NCI-H2171 (cell line): ENCODE measurements at places on chromosomes 7 and 10.

DNA sequence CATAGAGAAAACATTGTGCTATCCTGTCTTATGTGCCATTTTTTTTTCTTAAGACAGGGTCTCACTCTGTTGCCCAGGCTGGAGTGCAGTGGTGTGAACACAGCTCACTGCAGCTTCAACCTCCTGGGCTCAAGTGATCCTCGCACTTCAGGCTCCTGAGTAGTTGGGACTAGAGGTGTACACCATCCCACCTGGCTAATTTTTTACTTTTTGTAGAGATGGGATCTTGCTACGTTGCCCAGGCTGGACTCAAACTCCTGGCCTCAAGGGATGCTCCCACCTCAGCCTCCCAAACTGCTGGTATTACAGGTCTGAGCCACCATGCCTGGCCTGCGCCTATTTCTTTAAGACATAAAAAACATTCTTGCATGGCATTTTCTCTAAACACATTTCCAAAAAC is 20.6 kb downstream of the LYZL1 start:
- DNase-seq, result no peak

DNA sequence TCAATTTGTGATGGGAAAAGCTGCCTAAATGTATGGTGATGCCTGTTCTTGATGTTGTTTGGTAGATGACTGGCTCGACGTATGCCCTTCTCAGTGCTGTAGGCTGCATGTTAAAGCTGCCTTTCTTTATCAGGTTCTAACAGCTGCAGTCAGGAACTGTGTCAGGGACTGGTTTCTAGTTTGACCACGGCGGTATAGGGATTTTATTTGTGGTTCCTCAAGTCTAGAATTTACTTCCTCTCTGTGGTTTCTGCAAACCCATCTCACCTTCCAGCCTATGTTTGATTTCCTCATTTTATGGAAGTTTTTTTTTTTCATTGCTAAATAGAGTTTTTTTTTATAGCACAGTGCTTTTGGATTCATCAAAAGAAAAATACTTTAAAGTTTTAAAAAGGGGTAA is 26.5 kb downstream of the LMTK2 start:
- DNase-seq, result no peak

DNA sequence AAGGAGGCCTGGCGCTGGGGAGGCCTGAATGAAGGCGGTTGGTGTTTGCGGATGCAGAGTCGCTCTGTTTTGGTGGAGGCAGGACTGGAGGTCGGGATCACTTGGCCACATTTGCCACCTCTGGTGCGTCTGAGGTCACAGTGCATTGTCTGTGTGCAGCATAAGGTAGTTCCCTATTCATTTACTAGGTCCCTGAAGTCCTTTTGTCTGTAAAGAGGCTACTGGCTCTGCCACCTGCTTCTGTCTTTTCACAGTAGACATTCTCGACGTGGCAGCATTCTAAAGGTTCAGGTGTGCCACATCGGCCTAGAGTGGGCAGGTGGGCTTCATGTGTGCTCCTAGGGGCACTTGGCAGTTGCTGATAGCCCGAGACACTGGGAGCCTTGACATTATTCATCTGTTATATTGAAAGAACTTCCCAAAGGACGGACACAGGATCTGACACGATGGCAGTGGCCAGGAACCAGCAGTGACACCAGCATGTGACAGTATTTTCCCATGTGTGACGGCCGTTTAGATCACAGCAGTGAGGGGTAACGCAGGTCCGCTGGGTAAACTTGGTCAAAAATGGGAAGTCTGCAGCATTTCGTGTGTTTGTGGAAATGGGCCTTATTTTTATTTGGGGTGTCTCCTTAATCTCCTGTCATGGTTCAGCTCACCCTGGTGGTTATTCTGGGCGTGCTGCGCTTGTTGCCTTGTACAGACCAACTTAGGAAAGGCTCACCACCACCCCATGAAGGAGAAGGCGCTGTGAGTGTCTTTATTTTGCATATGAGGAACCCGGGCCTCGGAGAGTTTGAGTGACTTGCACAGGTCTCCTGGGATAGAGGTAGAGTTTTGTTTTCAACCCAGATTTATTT is 5.9 kb downstream of the MGMT start:
- DNase-seq, result no peak

DNA sequence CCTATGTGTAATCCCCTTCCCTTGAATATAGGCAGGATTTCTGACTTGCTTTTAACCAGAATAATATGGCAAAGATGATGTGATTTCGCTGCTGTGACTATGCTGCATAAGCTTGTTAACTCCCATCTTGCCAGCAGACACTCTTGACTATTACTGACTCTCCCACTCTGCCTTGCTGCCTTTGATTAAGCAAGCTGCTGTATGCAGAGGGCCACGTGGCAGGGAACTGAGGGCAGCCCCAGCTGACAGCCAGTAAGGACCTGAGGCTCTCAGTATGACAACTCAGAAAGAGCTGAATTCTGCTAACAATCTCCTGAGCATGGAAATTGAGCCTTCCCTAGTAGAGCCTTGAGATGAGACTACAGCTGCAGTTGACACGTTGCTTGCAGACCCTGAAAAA is 279.4 kb upstream of the CACNA2D1 start:
- DNase-seq, result no peak

GRCh38 chr7:3011211-3011852 is 32.3 kb downstream of the CARD11 start:
- no peak for DNase-seq

- no peak for DNase-seq
Observed at GRCh38 chr10:127890832-127891334, 1.9 kb downstream of the CLRN3 start.

DNA sequence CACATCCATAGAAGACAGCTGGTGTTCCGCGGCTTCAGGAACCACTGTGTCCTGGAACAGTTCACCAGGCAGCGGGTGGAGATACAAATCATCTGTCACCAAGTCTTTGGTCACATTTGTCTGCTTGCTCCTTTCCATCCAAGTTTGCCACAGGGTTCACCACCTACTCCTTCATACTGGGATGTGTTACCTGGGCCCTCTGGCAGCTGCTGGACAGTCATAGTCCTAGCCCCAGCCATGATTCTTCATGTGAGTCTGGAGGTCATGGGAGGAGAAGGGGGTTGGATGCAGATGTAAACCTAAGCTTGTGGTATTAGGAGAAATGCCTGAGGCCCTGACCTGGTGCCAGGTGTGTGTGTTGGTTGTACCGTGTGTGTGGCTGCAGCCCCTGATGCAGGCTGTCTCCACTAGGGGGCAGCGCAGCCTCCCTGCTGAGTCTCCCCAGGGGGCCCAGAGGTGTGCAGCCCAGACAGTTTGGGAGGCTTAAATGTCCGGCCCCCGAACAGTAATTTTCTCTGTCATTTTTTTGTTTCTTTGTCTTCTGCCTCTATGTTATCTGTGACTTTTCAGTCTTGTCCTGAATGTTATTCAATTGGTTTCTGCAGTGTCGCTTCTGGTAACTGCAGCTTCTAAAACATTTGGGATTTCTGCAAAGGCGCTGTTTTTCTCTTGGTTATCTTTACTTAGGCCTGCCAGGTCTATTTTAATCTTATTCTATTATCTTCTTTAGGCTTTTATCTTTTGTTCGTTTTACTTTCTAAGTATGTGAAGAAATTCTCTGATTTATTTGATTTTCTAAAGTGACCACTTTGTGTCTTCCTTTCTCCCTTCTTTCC is 14.8 kb downstream of the NPS start:
- no peak for DNase-seq

- DNase-seq, result no peak
Observed at GRCh38 chr7:116570306-116570705, 45.5 kb downstream of the CAV1 start.

GRCh38 chr7:35454575-35455385 is 200.9 kb upstream of the TBX20 start:
- no peak for DNase-seq

GRCh38 chr7:119196183-119196582 is 971.7 kb downstream of the ANKRD7 start:
- DNase-seq, result no peak

DNA sequence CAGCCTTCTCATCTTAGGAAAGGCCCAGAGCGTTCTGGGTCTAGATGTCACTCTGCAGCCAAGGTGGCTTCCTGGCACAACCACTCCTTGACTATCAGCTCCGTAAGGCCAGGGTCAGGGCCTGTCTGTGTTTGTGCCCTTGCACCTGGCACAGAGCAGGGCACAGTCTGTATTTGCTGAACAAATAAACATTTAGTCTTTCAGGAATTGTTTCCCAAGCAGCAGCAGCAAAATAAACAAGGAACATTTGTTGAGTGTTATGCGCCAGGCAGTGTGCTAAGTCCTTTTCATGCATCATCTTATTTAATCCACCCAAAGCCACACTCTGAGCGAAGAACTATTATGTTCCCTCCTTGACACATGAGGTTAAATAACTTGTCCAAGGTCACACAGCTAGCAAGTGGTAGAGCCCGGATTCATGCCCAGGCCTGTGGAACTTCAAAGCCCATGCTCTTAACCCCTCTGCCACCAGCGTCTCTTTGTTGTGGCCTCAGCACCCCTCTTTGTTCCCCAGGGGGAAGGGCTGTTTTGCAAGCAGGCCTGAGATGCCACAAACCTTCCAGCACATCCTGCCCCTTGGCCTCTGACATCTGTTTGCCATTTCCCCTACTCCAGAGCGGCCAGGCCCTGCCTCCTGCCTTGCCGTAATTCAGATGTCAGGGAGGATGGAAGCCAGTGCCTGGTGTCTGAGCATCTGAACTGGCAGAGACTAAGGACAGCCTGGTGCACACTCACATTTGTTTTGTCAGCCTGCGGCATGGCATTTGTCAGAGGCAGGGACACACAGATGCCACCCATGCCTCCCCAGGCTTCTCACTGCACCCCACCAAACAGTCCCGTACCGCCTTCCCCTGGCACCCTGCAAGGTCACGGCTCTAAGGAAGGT is 325.8 kb upstream of the ZMIZ1 start:
- no peak for DNase-seq

GRCh38 chr7:123867225-123867624 is 22.3 kb downstream of the HYAL4 start:
- no peak for DNase-seq

GRCh38 chr10:100553929-100554328 is 18.2 kb downstream of the HIF1AN start:
- DNase-seq, result no peak

DNA sequence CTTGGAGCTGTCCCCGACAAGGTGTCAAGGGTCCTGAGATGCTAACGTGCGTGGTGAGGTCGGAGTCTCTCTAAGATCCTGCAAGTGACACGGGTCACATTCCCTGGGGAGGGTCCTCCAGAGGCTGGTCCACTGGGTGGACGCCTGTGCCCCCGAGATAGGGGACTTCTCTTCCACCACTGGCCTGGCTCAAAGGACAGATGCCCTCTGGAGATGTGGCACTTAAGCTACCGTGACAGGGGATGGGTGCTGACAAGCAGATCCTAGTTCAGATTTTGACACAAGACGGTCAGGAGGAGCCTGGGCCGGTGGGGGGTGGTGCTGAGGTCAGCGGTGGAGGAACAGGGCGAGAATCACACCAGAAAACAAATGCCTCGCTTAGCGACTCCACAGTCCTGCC is 178.0 kb downstream of the ADARB2 start:
- no peak for DNase-seq

DNA sequence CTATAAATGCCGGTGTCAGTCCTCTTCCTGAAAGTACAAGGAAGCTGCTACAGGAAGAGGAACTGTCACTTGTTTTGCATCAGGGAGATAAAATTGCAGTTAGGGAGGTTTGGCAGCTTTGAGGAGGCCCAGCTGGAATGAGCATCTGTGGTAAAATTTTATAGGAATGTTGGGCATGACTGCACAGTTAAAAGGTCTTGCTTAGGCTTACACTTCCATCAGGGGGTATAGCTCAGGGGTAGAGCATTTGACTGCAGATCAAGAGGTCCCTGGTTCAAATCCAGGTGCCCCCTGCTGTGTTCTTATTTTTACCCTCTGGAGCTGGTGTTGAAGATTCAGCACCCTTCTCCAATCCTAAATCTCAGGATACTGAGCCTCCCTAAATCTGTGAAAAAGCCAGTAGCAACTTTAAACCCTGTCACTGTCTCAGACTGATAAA is 65.9 kb downstream of the ZNF467 start:
- DNase-seq, result no peak

DNA sequence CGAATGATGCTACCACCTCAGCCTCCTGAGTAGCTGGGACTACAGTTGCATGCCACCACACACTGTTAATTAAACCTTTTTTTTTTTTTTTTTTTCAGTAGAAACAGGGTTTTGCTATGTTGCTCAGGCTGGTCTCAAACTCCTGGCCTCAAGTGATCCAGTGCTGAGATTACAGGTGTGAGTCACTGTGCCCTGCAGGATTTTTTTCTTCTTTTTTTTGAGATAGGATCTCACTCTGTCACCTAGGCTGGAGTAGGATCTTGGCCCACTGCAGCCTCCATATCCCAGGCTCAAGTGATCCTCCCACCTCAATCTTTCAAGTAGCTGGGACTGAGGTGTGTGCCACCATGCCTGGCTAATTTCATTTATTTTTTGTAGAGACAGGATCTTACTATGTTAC is 6.4 kb downstream of the ACTA2 start:
- no peak for DNase-seq

- DNase-seq, result no peak
Observed at GRCh38 chr10:12588091-12588860, 238.9 kb downstream of the CAMK1D start.

DNA sequence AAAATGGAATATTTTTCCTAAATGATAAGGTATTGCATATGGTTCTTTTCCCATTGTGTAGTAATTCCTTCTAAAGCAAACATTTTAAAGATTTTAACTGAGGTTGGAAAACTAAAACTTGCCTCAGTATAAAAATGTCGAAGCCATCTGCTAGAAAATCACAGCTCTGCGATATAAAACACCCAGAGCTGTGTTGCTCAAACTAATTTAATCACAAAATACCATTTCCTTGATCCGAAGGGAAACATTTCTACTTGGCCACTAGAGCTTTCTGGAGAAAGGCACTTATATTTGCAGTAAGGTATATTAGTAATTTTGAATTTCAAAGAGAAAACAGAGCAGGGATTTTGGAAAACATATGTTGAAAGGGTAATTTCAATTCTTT is 209.2 kb upstream of the ZNF32 start:
- no peak for DNase-seq

GRCh38 chr10:129955601-129956285 is 8.3 kb downstream of the EBF3 start:
- no peak for DNase-seq

DNA sequence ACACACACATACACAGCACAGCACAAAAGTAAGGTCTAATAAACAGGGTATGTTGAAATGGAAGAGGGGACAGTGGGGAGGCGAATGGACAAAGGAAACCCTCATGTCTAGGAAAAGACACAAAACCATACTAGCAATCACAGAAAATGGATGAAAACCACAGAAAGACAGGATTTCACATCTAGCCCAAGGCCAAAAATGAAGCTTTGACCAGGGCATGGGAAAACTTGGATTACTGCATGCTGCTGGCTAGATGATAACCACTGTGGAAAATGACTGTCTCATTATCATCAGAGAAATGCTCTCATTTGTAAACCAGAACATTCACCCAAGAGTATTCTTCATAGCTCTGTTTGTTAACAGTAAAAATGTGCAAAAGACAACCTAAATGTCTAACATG is 88.2 kb downstream of the SFMBT2 start:
- no peak for DNase-seq

GRCh38 chr10:12975266-12975665 is 26.2 kb downstream of the CCDC3 start:
- no peak for DNase-seq

- no peak for DNase-seq
Observed at GRCh38 chr7:116588225-116588624, 63.4 kb downstream of the CAV1 start.

GRCh38 chr7:2517026-2517425 is 2.5 kb upstream of the LFNG start:
- no peak for DNase-seq

- no peak for DNase-seq
Observed at GRCh38 chr10:33041783-33042437, 83.9 kb upstream of the ITGB1 start.
